Suppressor macrophage treated with lipopolysaccharide for 4 hours (primary cell): ENCODE measurements at places on chromosomes 2 and 18.
A peak's percentile ranks its signal among the peaks of the same experiment; 100 is the strongest.

- peak; percentile 43 for DNase-seq
These were observed 11.7 kb upstream of the MSH6 start for GRCh38 chr2:47771211-47771610.

DNA sequence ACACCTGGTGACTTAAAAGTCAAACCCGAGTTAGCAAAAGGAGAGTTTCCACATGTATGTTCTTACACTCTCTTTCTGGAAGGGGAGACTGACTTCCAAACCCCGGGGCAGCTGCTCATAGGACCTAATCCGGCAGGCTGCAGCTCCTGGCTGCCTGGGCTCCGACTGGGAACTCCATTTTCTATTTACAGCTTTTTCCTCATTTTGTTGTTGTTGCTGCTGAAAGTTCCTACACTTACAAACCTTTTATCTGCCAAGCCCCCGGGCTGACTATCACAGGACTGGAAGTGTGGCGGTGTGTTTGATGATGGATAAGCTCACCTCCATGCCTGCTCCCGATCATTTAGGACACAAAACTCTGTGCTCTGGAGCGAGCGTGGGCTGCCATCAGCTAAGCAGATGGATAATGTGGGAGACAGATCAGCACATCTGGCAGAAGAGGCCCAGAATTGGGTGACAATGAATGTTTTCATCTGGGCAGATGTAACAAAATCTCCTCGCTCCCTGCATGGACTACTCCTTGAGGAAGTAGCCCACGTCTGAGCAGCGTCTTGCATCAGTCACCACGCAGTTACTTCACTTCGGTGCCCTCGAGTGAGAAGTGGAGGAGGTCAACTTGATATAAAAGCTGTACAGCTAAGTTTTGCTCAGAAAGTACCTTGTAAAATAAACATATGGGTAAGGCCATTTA is 114.4 kb upstream of the COPS8 start:
- peak; percentile 82 for DNase-seq

GRCh38 chr18:79804130-79804787 is 6.5 kb downstream of the KCNG2 start:
- DNase-seq, result no peak

- no peak for DNase-seq
These were observed 48.8 kb downstream of the TMEM163 start for GRCh38 chr2:134669731-134670669.

GRCh38 chr18:24296276-24296675 is 101.3 kb downstream of the OSBPL1A start:
- DNase-seq, result no peak

DNA sequence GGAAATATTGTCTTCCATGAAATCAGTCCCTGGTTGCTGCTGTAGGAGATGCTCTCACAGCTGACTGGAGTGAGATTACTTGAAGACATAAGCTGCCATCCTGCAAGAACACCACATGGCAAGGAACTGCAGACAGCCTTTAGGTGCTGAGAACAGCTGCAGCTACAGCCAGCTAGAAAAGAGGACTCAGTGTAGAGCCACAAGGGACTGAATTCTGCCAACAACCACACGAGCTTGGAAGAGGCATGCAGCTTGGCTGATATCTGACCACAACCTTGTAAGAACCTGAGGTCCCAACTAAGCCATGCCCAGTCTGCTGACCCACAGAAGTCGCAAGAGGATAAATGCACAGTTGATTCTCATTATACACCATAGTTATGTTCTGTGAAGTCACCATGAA is 181.8 kb upstream of the ARL4C start:
- no peak for DNase-seq

DNA sequence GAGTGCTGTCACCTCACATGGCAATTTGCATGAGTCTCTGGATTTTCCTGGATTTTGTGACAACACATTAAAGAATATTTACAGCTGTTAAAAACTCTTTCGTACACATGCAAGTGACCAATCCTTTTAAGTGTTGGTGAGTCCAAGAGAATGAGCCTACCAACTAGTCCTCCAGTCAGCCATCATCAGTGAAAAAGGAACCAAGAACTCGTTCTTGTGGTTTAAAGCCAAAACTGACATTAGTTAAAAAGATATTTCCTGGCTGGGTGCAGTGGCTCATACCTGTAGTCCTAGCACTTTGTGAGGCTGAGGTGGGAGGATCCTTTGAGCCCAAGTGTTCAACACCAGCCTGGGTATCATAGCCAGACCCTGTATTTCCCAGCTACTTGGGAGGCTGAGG is 215.4 kb upstream of the ITGA4 start:
- DNase-seq, result no peak

DNA sequence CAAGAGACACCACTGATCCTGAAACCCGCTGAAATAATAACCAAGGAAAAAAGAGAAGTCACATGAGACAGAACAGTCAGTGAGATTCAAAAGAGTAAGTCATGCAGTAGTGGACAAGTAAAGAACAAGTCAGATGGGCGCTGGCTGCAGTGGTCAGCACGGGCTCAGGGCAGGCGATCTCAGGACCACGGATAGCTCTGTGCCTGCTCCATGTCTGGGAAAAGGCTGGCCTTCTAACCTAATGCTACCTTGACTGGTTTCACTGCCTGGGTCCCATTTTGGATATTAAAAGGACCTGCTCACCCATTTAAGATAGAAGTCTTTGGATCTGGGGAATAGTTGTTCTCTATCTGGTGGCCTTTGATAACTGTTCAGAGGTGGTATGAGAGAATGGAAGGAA is 61.7 kb upstream of the LCLAT1 start:
- no peak for DNase-seq

- DNase-seq, result peak; percentile 46
These were observed 120.3 kb downstream of the UXS1 start for GRCh38 chr2:106073678-106074406.

DNA sequence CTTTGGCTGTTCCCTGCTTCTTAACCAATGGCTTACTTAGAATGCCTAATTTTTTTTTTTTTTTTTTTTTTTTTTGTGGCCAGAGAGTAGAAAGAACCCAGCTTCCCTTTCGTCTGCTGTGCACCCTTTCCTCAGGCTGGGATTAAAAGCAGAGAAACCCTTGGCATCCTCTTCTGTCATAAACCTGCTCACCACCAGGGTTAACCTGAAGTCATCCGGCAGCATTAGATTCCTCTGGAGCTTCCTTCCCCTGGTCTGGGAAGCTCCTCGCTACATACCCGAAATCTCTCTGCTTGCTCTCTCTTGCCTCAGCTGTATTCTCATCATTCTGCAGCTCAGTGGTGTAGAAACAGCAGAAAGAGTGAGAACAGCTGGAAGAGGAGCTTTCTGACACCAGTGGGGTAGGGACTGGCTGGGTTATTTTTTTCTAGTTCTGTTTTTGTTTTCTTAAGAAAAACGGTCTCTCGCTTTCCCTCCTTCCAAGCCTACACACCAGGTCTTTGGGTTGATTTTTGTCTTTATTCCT is 339.0 kb upstream of the MEIS1 start:
- no peak for DNase-seq

- no peak for DNase-seq
These were observed 42.5 kb downstream of the LYPD6B start for GRCh38 chr2:149080971-149081370.

GRCh38 chr2:196268538-196269338 is 97.4 kb upstream of the STK17B start:
- peak; percentile 77 for DNase-seq

GRCh38 chr18:63974991-63975390 is 5.1 kb downstream of the SERPINB8 start:
- DNase-seq, result peak; percentile 37

- DNase-seq, result no peak
These were observed 194.2 kb downstream of the GLI2 start for GRCh38 chr2:120929829-120930228.
